ENCODE measurements at places on chromosomes 6 and 20.

- no peak for DNase-seq
Measured at GRCh38 chr6:23775127-23775526, 350.9 kb upstream of the NRSN1 start.

- no peak for DNase-seq
Measured at GRCh38 chr6:112311950-112312547, 35.1 kb upstream of the RFPL4B start.

GRCh38 chr6:56540232-56541029 is 102.3 kb downstream of the DST start:
- no peak for DNase-seq

GRCh38 chr6:32370505-32370904 is 1.2 kb downstream of the TSBP1 start:
- DNase-seq, result no peak

DNA sequence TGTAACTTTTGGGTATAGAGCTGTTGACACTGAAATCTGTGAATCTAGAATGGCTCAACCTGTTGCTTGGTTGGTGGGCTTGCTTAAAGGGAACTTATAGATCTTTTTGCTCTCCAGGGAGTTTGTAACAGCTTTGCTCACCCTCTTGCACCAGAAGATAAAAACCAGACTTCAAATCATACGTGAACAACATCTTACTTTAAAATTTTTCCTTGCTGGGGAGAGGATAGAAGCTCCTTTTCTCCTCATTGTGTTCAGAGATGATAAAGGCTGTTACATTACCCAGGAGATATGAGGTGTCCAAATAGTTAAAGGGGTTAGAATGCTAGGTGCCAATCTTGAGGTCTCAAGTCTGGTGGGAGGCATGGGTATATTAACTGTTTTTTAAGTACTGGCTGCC is 46.8 kb downstream of the RALGAPB start:
- no peak for DNase-seq

- DNase-seq, result no peak
Measured at GRCh38 chr6:15147827-15148226, 98.0 kb upstream of the JARID2 start.

- DNase-seq, result no peak
Measured at GRCh38 chr6:114100215-114100994, 129.5 kb upstream of the HDAC2 start.

DNA sequence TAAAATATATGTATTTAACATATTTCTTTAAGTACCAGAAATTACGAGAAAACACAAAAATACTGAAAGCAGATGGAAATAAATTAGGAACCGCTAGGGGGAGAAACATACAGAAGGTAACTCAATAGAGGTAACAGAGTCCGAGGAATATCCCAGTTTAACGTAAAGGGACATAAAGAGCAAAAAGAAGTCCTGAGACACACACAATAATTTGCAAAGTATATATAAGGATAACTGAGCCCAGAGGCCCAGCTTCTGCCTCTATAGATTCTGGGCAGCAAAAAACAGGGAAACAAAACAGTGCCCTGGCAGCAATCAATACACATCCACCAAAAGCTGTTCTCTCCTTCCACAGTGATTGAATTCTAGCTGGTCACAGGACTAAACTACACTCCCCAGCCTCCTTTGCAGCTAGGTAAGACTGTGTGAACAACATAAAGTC is 15.1 kb downstream of the TBC1D32 start:
- DNase-seq, result no peak

- DNase-seq, result no peak
Measured at GRCh38 chr6:140153703-140154102, 779.3 kb upstream of the CITED2 start.

GRCh38 chr6:28618898-28619555 is 93.3 kb downstream of the GPX5 start:
- DNase-seq, result no peak

DNA sequence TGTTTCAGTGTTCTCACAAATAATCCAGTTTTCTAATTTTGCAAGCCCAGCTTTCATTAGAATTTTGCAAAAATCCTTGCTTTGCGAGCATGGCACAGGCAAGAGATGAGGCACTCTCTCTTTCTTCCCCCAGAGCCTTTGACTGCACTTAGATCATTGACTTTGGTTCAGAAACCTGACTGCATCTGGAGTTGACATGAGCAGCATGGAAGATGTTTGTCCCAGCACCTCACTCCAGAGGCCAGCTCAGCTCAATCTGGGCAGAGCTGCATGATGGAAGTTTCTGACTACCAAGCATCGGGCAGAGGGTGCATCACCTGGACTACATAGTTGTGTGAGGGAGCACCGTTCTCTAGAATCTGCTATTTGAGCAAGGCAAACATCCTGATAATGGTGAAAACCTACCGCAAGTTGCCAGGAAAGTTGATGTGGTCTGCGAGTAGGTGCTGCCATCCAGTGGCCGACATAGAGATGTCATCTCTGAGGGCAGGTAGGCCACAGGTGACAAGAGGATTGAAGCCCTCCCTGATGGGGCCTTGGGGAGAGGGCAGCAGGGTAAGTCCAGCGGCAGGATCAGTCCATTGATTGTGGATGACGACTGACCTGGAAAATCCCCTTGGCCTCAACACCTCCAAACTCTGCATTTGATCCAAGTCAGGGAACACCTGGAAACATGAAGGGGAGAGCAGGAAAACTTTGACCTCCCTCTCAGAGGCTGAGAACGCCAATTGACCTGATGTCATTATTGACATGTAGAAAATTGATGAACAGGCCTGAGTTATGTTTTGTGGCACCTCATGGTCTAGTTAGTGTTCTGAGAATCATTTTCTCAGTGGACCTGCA is 3.8 kb upstream of the LPA start:
- DNase-seq, result no peak

DNA sequence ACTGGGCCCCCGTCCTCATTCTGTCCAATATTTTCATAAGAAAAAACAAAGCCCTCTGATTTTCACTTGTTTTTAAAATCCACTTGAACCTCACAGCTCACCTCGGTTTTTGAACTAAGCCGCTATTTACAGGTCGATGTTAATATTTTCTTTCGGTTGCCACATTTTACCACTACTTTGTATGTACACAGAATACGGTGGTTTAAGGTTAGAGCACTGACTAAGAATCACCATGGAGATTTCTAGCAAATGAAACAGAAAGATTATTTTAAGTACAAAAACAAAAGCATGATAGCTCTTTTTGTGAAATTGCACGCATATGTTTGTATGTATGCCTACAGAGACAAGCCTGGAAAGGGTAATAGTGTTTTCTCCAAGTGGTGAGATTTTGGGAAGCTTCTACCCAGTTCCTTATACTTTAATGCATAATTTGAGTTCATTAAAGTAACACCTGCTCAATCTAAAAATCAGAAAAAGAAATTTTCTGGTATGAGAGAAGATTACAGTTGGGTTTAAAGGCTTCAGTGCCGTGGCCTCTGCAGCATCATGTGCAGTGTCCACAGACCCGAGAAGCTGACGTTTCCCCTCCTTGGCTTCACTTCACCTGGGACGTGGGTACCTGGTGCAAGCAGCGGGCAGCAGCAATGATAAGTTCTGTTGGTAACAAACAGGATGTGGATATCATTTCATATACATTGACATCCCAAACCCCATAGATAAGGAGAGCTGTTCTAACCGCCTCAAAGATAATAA is 144.0 kb downstream of the UST start:
- no peak for DNase-seq

DNA sequence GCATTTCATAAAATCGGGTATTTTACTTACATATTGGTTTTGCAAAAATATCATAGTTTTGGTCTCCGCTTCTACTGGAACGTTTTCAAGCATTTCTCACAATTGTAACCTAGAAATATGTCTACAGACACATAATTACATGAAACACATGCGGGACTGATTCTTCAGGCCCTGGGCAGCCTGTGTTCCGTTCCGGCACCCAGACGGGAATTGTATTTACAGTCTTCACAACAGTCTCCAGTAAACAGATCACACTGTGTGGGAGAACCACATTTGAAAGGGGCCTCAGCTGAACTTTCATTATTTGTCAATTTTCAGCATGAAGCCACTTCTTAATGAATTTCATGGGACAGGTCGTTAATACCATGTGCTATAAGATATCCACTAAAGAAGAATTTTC is 196.9 kb downstream of the DST start:
- DNase-seq, result no peak

DNA sequence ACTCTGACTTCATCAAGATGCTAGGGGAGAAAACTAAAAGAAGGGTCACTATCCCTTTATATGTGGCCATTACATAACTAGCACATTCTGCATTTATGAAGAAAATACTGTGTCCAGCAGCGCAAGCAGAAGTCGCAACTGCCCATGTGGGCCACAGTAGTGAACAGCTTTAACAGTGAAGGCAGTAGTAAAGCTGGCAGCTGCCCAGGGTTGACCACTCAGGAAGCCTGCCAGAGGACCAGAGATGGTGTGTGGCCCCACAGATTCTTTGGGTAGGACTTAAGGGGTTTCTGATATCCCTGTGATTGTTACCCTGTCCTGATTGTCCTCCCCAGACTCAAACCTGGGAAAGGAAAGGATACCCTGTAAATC is 88.3 kb upstream of the NT5E start:
- no peak for DNase-seq

GRCh38 chr6:147930745-147931144 is 411.9 kb upstream of the SASH1 start:
- DNase-seq, result no peak

All from stimulated activated CD8-positive, alpha-beta memory T cell treated with anti-CD3 and anti-CD28 coated beads, Interleukin-15, amount 100 ng/mL, for 4 hours (primary cell).